T-helper 9 cell (primary cell): ENCODE measurements at places on chromosomes 4 and X.

DNA sequence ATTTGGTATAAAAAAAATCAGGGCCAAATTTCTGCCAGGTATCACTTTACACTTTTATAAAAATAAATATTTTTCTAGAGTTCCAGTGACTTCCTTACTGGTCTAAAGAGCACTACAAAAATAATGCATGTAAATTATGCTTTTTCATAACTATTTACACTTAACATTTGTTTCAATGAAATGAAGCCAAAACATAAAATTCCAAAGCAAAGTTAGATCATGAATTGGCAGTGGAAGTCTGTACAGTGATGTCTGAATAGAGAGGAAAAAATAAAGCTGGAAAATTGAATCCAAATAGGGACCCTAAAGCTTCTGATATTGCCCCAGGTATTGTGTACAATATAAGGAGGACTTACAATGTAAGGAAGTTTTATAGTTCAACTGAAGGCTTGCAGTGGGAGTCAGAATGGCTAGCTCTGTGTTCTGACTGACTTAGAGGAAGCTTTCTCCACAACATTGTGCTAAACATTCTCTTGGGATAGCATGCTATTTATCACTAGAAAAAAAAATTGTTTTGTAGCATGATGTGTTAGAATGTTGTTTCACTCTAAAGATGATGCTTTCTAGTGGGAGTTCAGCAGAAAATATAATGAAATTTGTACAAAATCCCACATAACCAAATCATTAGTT is 288.2 kb upstream of the UGT8 start:
- DNase-seq, result no peak

GRCh38 chrX:19640693-19641374 is 125.5 kb upstream of the MAP3K15 start:
- no peak for DNase-seq

DNA sequence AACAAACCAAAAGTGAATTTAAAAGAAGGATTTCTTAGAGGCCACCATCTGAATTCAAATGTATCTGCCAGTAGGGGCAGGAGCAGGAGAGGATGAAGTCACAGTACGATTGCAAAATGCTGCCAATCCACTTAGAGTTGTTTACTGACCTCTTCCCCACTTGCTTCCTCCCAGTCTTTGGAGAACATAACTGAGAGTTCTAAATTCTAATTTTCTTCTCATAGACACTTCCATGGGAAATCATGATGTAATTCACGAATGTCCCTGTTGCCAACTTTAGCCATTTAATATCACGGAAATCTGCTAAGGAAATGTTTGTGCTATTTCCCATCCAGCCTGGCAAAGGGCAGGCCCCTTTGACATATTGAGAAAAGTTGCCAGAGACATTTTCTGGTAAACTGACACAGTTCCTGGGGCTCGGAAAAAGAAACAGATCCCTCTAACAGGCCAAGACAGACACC is 33.6 kb upstream of the NOCT start:
- DNase-seq, result no peak

- DNase-seq, result no peak
Measured at GRCh38 chr4:22233230-22233629, 282.6 kb downstream of the ADGRA3 start.

GRCh38 chr4:180688480-180688879 is 1554.7 kb upstream of the TENM3 start:
- DNase-seq, result no peak

GRCh38 chrX:68935362-68935761 is 106.5 kb downstream of the EFNB1 start:
- DNase-seq, result no peak

- no peak for DNase-seq
Measured at GRCh38 chr4:2930758-2931511, 32.3 kb downstream of the NOP14 start.

DNA sequence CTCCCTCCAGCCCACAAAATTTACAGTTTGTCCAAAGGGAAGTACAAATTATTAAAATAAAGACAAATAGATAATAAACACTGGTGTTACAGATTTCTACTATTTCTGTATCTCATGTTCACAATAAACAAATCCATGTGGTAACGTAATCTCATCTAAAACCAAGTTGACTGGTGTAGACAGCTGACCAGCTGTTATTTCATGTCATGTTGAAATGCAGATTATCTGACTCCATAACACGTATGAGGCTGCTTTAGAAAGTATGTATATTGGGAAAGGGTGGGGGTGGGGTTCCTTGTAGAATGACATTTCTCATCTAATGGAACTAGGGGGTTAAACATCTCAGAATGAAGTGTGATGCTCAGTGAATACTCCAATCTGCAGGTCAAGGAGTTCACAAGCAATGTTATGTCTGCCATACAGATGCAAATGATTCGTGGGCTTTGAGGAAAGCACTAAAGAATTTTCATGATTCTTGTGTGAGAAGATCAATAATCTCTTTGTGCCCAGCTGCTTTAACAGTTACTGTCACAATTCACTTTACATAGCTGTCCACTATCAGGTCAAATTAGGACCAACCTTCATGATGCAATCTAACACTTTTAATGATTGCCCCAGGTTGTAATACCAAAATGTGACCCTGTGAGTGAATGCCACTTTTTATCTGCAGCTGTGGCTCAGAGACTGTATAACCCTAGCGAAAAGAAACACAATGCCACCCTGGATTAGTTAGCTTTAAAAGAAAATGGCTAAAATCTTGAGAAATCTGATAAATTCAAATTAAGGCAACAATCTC is 114.0 kb downstream of the ENOX2 start:
- no peak for DNase-seq

GRCh38 chr4:167210166-167210565 is 24.1 kb downstream of the SPOCK3 start:
- DNase-seq, result no peak

DNA sequence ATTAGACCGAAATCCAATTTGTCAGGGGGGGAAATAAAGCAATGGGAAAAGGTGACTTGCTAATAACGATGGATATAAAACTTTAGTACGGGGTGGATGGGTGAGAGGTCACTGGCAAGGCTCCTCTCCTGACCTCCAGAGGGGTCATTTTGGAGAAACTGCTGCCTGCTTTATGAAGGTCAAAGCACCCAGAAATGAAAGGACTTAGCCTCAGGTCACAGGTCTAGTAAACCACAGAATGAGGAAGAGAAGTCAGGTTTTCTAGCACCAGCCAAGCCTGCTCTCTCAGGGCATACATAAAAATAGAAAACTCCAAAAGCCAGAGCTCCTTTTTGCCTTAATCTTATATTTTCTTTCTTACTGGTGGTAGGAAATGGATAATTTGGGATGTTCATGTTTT is 134.2 kb downstream of the SHROOM3 start:
- DNase-seq, result no peak
